Spinal cord (tissue), 10 donors: ENCODE measurements at places on chromosomes 3 and 15. TPM values are rescaled to one million over a fixed set of nuclear protein-coding genes. Genes with fewer than 3 reads are reported as not detected.

GRCh38 chr3:127209155-127209839, 16.4 kb downstream of the PRR23E start:
- no peak for DNase-seq

EXOG gene
- 24.5 TPM for polyA plus RNA-seq

- DNase-seq: no peak
These were observed 60.3 kb upstream of the SIAH2 start for GRCh38 chr3:150823277-150823676.

GRCh38 chr15:26889298-26889898, 22.5 kb downstream of the GABRA5 start:
- peak; percentile 82 for DNase-seq

DNA sequence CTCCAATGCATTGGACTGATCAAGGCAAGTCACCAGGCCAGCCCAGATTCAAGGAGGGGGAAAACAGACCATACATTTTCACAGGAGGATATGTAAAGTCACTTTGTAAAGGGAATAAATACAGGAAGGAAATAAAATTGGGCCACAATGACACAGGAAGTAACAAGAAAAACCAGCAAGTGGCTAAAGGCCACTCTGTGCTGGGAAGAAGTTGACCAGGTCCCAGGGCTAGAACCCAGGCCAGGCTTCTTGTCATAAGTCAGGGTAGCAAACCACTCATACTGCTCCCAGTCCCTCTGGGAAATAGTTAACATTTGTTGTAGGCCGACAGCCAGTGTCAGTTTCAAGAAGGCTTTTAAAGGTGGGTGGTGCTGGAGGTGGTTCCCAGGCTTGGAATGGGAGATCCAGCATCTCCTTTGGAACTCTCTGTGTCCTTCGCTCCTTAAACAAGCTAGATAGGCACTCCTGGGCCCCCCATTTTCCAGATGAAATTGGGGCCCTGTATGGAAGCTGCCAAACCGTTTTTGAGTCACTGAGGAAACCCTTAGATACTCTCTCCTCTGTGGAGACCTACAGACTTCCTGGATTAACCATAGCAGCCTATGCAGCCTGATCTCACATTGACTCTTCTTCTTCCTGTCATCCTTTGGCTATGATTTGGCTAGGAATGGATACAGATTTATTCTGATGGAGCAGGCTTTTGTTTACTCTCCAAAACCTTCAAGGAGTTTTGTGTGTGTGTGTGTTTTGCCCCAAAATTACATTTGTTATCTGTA, 14.7 kb upstream of the EDC3 start:
- no peak for DNase-seq

DNA sequence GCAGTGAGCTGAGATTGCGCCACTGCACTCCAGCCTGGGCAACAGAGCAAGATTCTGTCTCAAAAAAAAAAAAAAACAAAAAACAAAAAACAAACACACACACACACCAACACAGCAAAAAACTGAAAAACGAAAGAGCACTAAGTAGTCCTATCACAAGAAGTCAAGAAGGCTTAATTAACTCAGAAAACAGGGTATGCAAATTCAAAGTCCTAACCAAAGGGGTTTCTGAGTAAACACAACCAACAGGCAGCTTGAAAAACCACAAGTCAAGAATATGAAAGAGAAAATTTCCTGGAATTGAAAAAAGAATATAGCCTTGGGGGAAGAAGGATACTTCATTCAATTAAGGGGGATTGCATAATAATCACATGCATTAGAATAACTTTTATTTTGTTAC, 37.7 kb upstream of the PARP14 start:
- DNase-seq: no peak

CA12 gene
- 8.2 TPM for polyA plus RNA-seq

SCN5A gene
- polyA plus RNA-seq: 1.6 TPM

SAXO2 gene
- polyA plus RNA-seq: 8.6 TPM

MME gene
- polyA plus RNA-seq: 5.8 TPM

DNA sequence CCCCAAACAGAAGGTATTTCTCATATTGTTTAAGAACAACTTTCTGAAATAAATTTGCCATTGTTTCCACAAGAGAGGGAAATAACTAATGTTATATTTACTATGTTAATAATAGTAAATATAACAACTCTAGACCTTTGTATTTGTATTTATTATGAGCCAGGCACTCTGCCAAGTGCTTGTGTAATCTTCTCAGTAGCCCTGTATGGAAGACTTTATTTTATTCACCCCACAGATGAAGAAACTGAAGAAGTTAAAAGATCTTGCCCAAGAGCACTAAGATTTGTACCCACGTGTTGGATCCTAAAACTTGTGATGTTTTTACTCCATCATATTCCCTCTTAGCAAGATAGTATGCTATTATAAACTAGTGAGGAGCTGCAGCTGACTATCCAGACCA, 12.0 kb upstream of the GNB4 start:
- no peak for DNase-seq

GRCh38 chr3:98887684-98888083, 13.8 kb downstream of the DCBLD2 start:
- no peak for DNase-seq

- DNase-seq: no peak
These were observed 4.4 kb upstream of the GPX1 start for GRCh38 chr3:49362561-49362960.

DNA sequence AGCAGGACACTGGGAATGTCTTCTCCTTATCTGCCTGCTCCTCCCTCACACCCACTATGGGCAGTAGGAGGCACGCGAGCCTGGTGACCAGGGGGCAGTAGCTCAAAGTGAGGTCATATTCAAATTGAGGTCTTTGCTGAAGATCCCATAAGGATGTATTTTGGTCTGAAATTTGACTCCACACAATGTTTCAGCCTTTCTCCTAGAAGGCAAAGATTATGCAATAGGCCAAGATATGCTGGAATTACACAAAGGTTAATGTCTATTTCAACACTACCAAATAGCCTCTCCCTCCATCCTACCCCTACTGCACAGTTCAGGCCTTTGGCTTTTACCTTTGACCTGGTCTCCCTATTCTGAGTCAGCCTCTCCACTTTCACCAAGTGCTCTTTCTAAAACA, 203.0 kb downstream of the TIGIT start:
- DNase-seq: no peak

NMB gene
- 23.5 TPM for polyA plus RNA-seq

DNA sequence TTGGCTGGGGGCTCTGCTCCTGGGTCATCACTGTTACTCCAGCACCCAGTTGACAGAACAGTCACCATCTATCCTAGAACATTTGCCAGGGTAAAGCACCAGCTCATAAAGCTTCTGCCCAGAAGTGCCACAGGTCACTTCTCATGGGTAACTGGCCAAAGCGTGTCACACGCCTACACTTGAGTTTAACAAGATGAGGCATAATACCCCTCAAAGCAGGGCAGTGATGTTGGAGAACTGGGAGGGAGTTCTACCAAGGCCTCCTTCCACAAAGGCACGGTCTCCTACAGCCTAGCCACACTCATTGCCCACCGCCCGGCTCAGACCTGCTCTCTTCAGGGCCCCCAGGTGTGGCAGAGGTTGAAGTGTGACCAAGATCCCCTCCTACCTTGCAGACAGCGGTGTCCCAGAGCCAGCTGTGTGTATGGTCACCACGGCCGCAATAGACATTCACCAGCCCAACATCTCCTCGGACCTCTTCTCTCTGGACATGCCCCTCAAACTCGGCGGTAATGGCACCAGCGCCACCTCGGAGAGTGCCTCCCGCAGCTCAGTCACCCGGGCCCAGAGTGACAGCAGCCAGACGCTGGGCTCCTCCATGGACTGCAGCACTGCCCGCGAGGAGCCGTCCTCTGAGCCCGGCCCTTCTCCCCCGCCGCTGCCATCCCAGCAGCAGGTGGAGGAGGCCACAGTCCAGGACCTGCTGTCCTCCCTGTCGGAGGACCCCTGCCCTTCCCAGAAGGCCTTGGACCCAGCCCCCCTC, 107.7 kb downstream of the ETFA start:
- no peak for DNase-seq

CRYGS gene
- 6.1 TPM for polyA plus RNA-seq

C3orf22 gene
- 0.27 TPM for polyA plus RNA-seq

HCLS1 gene
- polyA plus RNA-seq: 12.0 TPM

GRCh38 chr15:81548365-81549130, 174.5 kb upstream of the TMC3 start:
- no peak for DNase-seq

GPR62 gene
- 2.9 TPM for polyA plus RNA-seq

GRCh38 chr3:55486857-55487380, at the start of gene WNT5A:
WNT5A (minus strand) TSS chr3:55487306; CDS start chr3:55486985, 321 bp downstream.
- peak; percentile 62 for DNase-seq

ANKRD34C gene
- 0.42 TPM for polyA plus RNA-seq

UTS2B gene
- polyA plus RNA-seq: 3.0 TPM

GRCh38 chr3:105246536-105246935, 120.2 kb upstream of the ALCAM start:
- DNase-seq: no peak

DNA sequence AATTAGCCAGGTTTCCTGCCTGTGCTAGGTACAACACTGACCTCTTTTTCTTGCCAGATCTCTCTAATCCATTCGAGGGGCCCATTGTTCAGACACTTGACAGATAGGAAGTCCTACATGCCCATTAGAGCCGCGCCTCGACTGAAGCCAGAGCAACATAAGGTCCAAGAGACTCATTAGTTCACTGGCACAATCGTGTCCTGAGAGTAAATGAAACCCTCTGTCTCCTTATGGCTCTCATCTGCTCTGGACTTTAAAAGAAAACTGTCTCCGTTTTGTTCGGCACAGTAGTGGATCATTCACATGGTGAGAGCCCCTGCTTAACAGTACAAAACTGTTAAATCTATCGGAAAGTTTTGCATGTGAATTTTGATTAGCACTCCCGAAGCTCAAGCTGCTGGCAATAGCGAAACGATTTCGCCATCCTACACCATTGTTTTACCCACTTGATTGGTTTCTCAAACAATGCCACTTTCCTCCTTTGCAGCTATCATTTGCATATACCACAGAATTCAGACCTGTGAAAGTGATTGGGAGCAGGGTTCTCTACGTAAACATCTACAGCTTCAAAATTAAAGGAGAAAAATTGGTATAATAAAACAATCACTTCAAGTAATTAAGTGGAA, 19.0 kb upstream of the C15orf61 start:
- DNase-seq: peak; percentile 89

DNA sequence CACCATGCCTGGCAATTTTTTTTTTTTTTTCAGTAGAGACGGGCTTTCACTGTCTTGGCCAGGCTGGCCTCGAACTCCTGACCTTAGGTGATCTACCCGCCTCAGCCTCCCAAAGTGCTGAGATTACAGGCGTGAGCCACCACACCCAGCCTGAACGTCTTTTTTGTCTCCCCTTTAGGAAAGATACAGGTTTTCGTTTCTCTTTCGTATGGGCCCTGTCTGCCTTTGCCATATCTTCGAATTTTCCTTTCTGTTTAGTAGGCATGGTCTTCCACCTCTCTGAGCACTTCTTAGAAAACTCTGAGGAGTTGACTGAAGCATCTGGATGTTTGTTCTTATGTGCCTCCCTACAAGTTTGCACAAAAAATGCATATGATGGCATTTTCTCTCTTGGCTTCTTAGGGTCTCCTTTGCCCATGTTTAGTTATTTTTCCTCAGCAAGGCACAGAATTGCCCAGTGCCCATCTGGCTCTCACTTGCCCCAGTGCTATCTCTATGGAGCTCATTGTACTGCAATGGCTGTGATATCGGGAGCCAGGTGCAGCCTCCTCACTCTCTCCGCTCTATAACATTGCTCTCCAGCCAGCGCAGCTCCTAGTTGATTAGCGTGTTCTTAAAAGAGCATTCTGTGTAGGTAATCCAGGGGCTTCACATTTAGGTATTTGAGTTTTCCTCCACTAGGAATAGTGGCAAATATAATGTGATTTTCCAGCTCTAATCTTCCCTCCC, 48.0 kb downstream of the ABHD2 start:
- DNase-seq: no peak

DNA sequence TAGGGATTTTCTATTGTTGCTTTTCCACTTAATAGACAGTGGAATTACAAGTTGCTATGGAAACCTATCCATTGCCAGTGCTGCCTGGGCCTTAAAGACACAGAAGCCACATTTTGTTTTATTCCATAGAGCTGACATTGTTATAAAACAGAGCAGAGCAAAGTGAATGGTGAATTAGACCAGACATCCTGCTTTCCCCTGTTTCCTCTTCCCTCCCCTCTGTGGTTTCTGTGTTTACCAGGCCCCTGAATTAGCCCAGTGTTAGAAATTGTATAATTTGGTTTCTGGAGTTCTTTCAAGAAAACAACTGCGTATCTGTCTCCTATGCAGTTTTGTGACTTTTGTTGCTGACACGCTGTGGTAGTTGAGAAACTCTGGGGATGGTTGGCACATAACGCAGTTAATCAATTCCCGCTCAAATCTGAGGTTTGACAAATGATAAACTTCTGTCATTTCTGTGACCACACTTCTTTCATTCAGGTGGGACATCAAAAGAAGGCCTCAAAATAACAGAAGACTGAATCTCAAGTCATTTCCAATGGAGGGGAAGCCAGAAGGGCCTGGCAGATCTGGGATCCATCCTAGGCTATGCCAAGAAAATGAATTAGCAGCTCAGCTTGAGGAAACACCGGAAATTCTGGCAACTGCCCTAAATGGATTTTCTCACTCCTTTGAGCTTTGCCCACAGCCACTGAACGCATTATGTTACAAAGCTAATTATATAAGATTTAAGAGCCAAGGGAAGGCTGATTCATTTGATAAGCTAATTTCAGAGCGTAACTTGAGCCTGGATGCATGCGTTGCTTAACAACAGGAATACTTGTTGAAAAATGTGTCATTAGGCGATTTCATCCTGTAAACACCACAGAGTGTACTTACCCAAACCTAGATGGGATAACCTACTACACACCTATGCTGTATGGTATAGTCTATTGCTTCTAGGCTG, 46.9 kb downstream of the NR1D2 start:
- DNase-seq: peak; percentile 62

CACNA2D3 gene
- 32.6 TPM for polyA plus RNA-seq

DNA sequence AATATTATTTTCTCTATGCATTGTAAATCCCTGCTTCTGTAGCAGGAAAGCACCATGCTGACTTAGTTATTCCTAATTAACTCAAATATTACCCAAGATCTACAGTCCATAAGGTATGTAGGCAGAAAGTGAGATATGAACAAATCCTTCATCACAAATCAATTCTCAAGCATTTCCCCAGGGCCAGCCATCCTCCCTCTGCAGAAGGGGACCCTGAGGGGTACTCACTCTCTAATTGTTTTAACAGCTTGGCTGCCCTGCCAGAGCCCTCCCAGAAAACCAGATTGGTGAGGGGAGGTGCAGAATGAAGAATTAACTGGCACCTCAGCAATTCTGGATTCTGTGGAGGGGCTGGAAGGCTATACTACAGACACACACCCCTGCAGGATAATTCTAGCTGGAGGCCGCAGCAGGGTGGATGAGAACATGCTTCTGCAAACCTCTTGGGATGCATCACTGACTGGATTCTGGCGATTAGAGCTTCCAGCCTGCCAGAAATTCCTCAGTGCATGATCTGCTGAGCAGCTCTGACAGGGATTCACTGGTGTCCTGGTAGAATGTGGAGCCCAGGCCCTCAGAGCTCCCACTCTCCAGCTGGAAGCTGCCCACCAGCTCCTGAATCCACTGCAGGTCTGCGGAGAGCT, 88.6 kb upstream of the HERC1 start:
- DNase-seq: no peak
